ENCODE measurements at places on chromosomes 12 and 14. TPM values are rescaled to one million over a fixed set of nuclear protein-coding genes. Genes with fewer than 3 reads are reported as not detected.

Gene ACVRL1
- 46.8 TPM for total RNA-seq

Gene ETV6
- total RNA-seq, result 9.0 TPM

Gene STAC3
- 20.2 TPM for total RNA-seq

Gene GPR162
- 4.9 TPM for total RNA-seq

Gene BATF
- 1.4 TPM for total RNA-seq

Gene RNASE4
- total RNA-seq, result 31.1 TPM

Gene SMAGP
- 11.9 TPM for total RNA-seq

Gene RNF212B
- not detected for total RNA-seq

Gene RPGRIP1
- 0.10 TPM for total RNA-seq

Gene AVPR1A
- 44.2 TPM for total RNA-seq

Gene BHLHE41
- 6.2 TPM for total RNA-seq

Gene CS
- 118 TPM for total RNA-seq

Gene P3H3
- 28.4 TPM for total RNA-seq

Gene ALG10B
- 7.5 TPM for total RNA-seq

Gene OTX2
- not detected for total RNA-seq

Gene BBOF1
- total RNA-seq, result 11.2 TPM

Gene C12orf60
- 1.4 TPM for total RNA-seq

Gene TCTN2
- total RNA-seq, result 8.3 TPM

Gene PPFIA2
- 1.6 TPM for total RNA-seq

Gene RNF10
- 127 TPM for total RNA-seq

Gene P2RX2
- not detected for total RNA-seq

Gene HNRNPA1
- total RNA-seq, result 745 TPM

Gene TMED10
- total RNA-seq, result 127 TPM

Gene CLEC4D
- total RNA-seq, result 0.99 TPM

Gene KRT8
- total RNA-seq, result 16.2 TPM

Gene AQP5
- 5.7 TPM for total RNA-seq

Gene FGF6
- 4.0 TPM for total RNA-seq

Gene ETFBKMT
- total RNA-seq, result 2.2 TPM

Gene ZC2HC1C
- 0.59 TPM for total RNA-seq

Gene CMKLR1
- total RNA-seq, result 10.0 TPM

Gene SERPINA5
- total RNA-seq, result 0.20 TPM

Gene HOXC4
- total RNA-seq, result 3.6 TPM

Gene TM7SF3
- 45.9 TPM for total RNA-seq

Gene CYP46A1
- 2.0 TPM for total RNA-seq

Gene CEBPE
- total RNA-seq, result 1.5 TPM

Gene FAM181A
- not detected for total RNA-seq

Gene STAT6
- total RNA-seq, result 82.7 TPM

Gene KRT77
- total RNA-seq, result 110 TPM

Gene CPNE6
- total RNA-seq, result 0.20 TPM

Gene TBX3
- 14.7 TPM for total RNA-seq

Gene MMP19
- 18.2 TPM for total RNA-seq

Gene CLEC4C
- 0.30 TPM for total RNA-seq

Gene NFATC4
- 33.7 TPM for total RNA-seq

Gene TAS2R42
- not detected for total RNA-seq

Gene PLEKHA5
- total RNA-seq, result 49.1 TPM

Measured in skin of body (tissue), 3 donors.